GM12892 (cell line): ENCODE measurements at places on chromosomes 7 and 10.

DNA sequence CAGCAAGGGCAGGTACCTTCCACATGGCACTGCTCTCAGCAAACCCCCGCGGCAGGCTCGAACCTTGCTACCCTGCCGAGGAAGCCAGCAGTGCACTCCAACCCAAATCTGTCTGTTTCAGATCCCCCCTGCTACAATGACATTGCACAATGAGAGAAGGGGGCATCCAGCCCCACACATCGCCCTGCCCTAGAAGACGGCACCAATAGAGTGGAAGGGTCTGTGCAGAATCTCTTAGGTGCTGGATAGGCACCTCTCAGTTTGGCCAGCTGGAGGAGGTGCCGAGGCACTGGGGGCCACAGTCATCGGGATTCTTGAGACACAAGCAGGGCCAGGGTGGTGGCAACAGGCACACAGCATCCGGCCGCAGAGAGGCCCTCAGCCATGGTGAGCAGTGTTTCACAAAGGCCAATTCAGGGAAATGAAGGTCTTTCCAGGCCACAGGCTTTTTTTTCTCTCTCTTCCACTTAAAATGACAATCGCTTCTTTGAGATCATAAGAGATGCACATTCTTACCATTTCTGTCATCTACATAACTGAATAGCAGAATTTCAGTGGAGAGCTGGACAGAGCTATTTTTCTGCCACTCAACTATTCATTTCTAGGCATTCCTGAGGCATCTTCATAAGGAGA lies 281.3 kb downstream of the TNS3 start:
- DNase-seq, result no peak

GRCh38 chr10:71857934-71858890 lies 7.2 kb upstream of the PSAP start:
- DNase-seq, result no peak

GRCh38 chr10:124341768-124342135 lies 77.0 kb downstream of the OAT start:
- no peak for DNase-seq

GRCh38 chr10:11081408-11081807 lies 63.7 kb downstream of the CELF2 start:
- DNase-seq, result no peak

GRCh38 chr7:69739190-69739589 lies 140.9 kb downstream of the AUTS2 start:
- no peak for DNase-seq

GRCh38 chr7:110051372-110051771 lies 1039.6 kb upstream of the LRRN3 start:
- no peak for DNase-seq

DNA sequence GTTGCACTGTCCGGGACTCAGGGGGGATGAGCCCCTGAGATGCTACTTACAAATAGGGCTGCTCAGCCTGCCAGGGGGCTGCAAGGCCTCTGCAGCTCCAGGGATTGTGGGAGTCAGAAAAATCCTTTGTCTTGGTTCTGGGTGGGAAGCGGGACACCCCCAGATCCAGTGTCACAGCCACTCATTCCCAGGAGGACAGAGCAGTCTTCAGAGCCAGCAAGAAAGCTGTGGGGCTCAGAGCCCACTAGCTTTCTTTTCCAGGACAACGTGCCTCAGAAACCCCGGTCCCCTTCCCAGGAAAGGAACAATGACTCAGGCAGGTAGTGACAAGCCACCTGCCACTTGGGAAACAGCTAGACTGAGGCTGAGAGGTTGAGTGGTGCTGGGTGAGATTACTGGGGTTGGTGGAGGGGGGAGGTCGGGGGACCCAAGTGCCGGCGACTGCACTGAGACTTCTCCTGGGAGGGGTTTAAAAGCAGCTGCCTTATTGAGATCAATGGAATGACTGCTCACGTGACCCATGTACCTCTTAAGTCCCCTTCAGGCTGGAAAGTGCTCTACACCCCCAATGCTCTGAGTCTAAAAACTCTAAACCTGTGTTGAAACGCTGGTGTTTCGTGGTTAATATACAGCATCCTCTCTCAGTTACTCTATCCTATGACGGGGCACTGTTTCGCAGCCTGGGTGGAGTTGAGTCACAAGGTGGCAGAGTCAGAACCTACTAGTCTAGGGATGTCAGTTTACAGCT lies 123.6 kb downstream of the UBE2H start:
- DNase-seq, result no peak

DNA sequence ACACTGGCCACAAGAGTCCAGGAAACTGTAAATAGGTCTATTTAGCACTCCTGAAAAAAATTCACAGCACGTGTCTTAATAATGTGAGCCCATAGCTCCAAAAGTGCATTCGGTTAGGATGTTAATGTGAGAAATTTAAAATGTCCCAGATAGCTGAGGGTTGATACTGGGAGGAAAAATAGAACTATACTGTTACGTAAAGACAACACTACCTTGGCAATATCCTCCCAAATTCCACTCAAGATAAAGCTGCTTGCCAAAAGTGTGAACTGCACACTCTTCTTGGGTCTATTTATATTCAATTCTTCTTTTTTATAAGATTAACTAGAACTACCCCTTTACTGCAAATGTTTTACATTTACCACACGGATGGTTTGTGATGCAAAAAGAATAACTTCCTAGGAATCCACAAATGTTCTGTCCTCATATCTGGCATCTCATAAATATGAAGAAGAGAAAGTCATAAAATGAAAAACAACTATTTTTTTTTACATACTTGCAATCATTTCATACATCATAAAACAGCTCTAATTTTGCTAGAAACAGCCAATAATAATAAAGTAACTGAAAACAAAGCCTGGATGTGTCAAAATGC lies 10.4 kb downstream of the RAB11FIP2 start:
- no peak for DNase-seq

DNA sequence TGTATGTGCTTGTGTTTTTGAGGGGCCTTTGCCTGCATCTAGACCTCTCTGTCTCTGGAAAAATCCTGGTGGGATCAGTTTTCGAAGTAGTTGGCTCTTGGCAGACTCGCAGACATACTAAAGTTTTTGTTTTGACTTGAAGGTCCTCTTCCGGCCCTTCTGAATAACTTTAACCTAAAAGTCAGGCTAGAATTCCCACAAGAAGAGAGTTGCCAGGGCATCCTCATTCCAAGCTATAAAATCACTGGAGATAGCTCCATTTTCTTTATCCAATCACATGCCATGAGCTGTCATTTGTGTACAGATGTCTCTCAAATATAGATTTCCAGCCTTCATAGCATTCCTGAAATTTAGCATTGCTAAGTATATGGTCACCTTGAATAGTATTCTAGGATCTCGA lies 967.8 kb downstream of the LRMDA start:
- no peak for DNase-seq

GRCh38 chr7:107980671-107981190 lies 22.2 kb downstream of the LAMB1 start:
- no peak for DNase-seq

GRCh38 chr10:46223064-46223480 lies 63.7 kb upstream of the ANTXRL start:
- no peak for DNase-seq

GRCh38 chr10:125014086-125014830 lies 72.3 kb downstream of the ZRANB1 start:
- no peak for DNase-seq

DNA sequence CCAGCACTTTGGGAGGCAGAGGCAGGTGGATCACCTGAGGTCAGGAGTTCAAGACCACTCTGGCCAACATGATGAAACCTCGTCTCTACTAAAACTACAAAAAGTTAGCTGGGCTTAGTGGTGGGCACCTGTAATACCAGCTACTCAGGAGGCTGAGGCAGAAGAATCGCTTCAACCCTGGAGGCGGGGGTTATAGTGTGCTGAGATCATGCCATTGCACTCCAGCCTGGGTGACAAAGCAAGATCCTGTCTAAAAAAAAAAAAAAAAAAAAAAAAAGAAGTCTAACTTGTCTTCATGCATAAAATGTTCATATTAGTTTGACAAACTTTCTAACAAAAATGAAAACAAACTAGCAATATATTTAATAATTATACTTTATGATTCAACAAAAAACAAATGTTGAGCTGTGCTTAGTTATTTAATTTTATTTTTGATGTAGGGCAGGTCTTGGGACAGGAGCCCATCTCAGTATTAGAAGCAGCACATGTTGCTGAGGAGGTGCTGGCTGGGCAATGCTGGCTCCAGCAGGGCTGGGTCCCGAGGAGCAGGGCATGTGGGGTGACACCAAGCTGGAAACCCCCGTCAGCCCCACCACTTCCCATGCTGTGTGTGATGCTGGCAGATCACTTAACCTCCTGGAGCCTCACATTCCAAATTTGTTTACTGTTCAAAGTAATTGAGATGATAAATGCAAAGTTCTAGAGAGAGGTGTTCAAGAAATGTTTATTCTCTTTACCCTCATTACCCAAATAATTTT lies 335.3 kb upstream of the KLF6 start:
- no peak for DNase-seq

DNA sequence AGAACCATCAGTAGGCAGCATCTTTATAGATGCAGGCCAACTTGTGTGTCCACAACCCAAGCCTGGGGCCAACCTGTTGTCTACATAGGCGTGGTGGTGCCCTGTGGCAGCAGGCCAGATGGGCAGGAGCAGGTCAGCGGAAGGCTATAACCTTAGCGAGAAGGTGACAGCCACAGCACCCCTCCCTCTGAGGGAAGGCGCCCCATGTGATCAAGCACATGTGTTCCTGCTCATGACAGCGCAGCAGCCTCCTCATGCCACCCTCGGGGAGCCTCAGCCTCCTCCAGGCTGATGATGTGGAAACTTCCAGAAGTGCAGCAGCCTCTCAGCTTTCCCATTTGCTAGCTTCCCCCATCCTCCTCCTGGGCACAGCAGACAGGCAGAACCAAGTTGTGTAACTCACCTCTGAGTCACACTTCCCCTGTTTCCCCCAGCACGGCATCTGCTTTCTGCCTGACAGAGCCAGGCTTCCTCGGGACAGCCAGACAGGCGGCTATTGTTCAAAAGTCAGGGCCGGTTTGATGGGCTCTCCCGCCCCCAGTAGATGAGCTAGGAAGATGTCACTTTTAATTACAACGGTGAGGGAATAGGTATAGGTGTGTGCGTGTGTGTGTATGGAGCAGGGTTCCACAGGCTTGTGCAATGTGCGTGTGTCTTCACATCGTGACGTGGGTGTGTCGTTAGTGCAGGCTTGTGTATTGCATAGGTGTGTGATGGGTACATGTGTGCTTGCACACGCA lies 312.0 kb upstream of the ZMIZ1 start:
- DNase-seq, result no peak

DNA sequence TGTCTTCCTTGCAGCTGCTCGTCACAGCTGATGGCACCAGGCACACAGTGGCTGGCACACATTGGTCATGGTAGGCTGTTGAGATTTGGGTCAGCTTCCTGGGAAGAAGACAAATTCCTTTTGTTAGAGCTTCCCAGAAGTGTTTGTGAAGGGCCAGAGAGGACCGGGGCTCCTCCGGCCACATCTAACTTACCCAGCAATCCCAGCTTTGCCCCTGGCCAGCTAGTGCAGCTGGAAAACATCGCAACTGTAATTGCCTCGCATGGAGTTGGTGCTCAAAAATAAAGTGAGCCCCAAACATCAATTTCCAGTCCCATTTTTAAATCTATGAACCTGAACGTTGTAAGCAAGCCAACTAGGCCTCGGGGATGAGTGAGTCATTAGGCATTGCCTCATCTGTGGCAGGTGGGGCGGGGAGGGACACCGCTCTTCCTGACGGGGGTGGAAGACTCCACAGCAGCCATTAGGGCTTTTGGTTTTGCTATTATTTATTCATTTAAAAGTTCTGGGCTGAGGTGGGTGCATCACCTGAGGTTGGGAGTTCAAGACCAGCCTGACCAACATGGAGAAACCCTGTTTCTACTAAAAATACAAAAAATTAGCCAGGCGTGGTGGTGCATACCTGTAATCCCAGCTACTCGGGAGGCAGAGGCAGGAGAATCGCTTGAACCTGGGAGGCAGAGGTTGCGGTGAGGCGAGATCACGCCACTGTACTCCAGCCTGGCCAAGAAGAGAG lies 12.4 kb downstream of the CPA5 start:
- DNase-seq, result no peak

DNA sequence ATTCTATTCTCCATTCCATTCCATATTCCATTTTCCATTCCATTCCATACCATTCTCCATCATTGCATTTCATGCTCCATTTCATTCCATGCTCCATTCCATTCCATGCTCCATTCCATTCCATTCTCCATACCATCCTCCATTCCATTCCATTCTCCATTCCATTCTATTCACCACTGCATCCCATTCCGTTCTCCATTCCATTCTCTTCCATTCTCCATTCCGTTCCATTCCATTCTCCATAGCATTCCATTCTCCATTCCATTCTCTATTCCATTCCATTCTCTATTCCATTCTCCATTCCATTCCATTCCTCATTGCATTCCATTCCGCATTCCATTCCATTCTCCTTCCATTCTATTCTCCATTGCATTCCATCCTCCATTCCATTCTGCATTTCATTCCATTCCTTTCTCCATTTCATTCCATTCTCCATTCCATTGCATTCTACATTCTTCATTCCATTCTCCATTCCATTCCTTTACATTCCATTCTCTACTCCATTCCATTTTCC lies 84.0 kb downstream of the NSUN6 start:
- no peak for DNase-seq

- DNase-seq, result no peak
Measured at GRCh38 chr10:132447446-132448247, 50.6 kb downstream of the PWWP2B start.

GRCh38 chr10:28332726-28333125 lies 29.9 kb upstream of the MPP7 start:
- DNase-seq, result no peak

DNA sequence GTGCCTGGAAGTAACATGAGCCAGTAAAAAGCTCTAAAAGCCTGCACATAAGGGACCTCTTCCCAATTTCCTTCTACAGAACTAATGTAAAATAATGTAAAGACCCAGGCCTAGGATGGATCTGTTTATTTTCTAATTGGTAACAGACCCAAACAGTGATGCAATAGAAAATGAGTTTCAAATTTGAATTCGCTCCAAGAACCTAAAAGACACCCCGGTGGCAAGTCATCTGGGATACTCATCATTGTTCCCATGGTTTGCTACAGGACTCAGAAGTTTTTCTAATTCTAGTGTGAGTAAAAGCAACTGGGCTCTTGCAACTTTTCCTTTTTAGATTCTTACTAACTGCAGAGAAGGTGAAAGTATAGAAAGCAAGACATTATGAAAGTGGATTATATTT lies 271.3 kb upstream of the CACNA2D1 start:
- no peak for DNase-seq

DNA sequence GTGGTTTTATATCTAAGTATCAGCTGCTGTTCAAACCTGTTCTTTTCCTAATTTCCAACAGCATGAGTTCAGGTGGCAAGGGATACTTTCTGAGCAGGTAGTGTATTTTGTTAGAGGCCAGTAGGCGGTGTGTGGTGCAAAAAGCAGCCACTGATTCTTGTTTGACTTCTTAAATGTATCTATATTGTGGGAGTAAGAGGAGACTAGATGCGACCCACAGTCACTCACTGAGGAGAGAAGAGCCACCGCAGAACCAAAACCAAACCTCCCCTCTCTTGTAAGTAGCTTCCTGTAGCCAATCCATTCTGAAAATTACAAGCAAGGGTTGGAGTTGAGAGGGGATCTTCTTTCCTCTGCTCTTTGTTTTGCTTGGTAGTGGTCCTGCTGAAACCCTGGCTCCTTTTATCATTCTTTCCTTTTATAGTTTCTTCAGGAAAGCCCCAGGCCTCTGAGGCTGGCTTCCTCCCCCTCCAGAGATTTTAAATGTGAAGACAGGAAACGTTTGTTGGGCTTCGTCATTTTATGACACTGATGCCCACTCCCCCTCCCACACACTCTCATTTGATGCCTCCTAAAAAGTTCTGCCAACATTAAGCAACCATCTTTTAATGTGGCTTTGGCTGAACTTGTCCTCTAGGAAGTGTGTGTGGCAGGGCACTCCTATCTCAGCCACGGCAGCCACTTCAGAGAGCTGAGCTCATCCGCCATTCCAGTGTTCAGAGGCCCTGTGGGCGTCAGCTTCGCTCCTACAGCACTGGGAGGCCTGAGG lies 566.0 kb downstream of the SUGCT start:
- no peak for DNase-seq
